ENCODE measurements at places on chromosomes 1 and 21.

- no peak for DNase-seq
Measured at GRCh38 chr1:13864760-13865159, 164.8 kb downstream of the PRDM2 start.

GRCh38 chr21:42346866-42347600 lies 3.8 kb downstream of the TFF2 start:
- DNase-seq = no peak

- no peak for DNase-seq
Measured at GRCh38 chr1:89974696-89975470, 20.0 kb upstream of the ZNF326 start.

DNA sequence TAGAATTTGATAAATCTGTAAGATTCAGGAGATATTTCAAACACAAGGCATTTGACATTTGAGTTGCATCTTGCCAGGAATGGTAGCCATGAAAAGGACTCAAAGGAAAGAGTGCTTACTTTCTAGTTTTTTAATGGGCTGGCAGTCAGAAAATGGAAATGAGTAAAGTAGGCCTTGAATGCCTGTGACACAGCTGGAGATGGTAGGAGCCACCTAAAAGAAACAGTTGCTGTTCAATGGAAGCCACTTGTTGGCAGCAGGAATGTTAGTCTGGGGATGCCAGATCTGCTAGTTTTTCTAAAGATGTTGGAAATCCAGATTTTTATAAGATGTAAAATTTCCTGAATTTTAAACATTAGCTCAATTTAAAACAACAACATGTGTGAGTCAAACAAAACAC lies 43.6 kb downstream of the CACHD1 start:
- DNase-seq = no peak

DNA sequence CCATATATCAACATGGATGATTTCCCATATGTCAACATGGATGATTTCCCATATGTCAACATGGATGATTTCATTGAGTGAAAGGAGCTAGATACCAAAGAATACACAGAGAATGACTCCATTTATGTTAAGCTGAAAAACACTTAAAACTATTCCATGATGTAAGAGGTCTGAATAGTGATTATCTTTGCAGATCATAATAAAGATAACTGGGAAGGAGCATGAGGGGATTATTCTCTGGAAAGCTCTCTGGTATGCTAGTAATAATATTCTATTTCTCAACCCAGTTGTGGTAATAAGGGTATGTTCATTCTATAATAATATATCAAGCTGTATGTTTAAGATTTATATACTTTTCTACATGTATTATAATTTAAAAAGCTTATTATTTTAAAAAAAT lies 14.1 kb downstream of the SYNJ1 start:
- no peak for DNase-seq

GRCh38 chr1:74396462-74396861 lies 115.9 kb downstream of the LRRC53 start:
- no peak for DNase-seq

DNA sequence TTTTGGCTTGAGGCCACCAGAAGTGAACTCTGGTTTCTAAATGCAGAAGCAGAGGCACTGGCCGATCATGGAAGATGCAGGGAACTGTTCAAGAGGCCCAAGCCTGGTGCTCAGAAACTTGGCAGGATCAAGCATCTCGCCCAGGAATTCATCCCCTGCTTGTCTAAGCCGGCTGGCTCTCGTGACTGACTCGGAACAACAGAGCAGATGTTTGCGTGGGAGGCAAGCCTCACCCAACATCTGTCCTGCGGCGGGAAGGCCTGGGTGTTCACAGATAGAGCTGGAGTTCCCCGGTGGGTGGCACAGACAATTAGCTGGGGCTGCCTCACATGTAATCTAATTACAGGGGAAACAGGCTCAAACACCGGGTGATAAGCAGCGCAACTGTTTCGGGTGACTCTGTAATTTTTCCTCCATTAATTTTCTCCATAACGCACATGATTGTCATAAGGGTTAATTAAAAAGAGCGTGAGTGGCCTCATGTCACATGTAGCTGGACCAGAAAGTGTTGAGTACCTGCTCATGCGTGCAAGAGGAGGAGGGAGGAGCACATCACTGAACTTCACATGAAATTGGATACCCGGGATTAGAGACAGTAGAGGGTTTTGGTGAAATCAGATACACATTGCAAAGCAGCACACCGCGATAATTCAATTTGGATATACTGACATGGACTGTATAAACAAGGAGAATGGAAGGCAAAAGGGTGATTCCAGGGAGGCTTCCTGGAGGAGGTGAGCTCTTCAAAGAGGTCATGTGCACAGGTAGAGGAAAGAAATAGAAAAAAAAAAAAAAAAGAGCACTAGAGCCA lies 180.0 kb downstream of the ETS2 start:
- peak; percentile 89 for DNase-seq

DNA sequence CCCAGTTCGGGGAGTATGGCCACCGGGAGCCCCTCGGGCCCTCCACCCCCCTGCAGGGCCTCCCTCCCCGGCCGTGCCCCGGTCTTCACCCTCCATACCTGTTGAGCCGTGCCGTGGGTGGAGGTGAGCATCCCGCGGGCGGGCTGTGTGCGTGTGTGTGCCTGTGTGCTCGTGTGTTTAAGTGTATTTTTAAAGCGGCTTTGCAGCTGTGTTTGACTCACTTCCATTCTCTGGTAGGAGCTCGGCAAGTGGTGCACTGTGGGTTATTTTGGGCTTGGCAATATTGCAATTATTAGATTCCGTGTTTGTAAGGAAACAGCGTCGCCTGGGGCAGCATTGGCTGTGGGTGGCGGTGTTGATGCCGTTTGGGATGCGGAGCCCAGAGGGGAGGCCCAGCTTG lies 20.3 kb upstream of the PLCH2 start:
- no peak for DNase-seq

- DNase-seq = no peak
Measured at GRCh38 chr1:106380772-106381171, 675.7 kb upstream of the PRMT6 start.

DNA sequence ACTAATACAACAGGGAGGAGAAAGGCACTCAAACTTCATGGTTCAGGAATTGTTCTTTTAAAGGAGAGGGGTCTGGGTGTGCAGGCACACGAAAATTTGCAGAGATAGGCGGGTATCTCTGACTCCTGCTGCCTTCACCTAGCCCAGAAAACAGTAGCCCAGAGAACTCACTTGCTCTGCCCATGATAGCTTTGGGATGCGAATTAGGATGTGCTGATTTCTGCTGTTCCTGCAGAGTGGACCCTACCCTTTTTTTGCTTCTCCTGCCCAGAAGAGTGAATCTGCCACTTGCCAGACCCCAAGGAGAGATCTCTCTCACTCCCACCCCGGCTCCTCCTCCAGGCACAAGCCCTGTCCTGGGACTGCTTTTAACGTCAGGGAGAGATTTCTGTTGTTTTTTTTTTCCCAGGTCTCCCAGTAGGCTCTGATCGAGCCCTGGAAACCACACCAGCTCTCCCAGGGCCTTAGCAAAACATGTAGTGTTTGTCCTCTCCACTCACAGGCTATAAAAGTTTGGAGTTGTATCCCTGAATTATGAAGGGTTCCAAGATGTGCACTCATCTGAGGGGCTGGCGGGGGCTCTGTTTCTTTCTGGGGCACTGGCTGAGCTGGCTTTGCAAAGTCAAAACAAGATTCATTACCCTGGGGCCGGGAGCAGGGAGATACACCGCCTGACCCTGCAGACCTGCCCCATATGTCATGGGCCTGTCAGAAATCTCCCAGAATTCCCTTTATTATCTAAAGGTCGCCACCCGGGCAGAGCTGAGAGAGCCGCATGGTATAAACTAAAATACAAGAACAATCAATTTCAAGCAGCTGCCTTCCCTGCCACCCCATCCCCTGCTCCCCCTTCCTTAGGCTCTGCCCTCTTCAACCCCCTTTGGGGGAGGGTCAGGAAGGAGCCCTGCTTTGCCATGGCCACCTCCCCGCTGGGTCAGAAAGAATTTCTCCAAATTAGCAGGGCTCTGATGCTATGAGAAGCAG lies 17.9 kb downstream of the PLXNA2 start:
- no peak for DNase-seq

DNA sequence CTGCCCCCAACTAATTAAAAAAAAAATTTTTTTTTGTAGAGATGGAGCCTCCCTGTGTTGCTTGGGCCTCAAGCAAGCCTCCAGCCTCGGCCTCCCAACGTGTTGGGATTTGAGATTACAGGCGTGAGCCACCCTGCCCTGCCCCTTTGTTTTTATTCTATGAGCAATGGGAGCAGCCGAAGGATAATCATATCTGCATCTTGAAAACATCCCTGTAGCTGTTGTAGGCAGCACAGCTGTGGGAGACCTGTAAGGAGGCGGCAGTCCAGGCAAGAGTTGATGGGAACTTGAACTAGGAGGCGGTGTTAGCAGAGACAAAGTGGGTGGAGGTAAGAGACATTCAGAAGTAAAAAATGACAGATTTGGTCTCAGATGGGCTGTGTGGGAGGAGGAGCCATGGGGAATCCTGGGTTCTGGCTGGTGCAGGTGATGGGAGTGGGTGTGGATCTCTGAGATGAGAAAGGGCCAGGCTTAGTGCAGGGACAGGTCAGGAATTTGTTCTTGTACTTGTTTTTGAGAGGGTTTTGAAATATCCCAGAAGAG lies 31.3 kb downstream of the STUM start:
- no peak for DNase-seq

DNA sequence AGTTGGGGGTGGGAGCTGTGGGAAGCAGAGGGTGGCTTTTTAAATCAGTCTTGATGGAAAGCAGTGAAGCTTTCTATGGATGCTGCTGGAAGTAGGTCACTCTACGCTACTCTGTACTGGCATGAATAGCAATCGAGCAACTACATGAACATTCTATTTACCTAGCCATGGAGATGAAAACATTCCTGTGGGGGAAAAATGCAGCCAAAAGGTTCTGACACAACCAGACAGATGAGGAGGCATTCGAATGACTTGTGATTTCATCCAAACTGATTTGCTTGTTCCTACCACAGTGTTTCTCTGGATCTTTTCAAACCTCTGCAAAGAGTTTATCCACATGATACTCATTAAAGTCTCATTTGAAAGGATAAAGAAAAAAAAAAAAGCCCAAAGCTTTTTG lies 95.0 kb downstream of the ASTN1 start:
- DNase-seq = no peak

DNA sequence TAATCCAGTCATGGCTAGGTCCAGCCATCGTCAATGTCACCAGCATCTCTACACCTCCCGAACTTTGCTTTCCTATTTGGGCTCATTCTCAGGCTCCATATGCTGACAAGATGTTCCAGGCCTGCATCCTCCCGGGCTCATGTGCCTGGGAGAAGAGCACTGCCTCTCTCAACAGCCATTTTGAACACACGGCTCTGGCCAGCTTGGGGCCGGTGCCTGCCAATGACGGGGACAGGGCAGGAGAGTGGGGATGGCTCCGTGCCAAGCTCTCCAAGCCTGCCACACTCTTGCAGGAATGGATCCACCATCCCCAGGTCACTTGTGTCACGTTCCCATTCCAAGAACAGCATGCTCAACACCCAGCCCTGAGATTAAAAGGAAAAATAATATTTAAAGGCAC lies 61.4 kb upstream of the PAX7 start:
- DNase-seq = no peak

GRCh38 chr1:38616846-38617245 lies 242.7 kb downstream of the RRAGC start:
- no peak for DNase-seq

DNA sequence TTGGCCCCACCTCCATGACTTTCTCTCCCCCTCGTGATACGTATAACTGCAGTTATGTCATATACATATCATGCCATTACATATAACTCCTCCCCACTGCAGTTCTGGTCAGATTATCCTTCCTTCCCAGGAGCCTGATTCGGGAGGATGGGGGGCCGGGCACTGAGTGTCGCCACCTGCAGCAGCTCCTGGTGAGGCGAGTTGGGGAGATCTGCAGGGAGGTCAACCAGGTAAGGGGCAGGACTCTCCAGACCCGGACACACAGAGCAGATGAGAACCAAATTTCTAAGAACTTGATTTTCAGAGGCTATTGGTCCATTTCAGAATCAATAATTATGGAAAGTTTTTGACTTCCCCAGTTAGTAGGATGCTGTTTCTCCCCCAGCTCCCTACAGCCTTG lies 19.5 kb downstream of the HYI start:
- DNase-seq = no peak

DNA sequence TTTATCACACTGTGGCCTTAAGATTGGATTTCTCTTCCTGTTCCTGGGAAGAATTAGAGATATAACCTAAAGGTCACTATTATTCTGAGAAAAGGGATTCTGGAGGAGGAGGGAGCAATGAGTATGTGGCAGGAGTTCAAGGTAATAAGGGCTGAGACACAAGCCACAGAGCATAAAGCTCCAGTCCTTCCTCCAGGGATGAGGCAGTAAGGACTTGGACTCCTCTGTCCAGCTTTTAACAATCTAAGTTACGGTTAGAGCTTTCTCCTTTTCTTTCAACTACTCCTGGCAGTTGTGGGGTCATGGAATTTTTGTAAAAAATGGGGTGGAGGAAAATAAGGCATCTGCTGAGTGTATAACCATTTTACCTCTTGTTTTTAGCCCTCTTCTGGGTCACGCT lies at the start of gene HSD3B2:
TSS of gene HSD3B2 (plus strand) at position 201 of the 400 bp plus-strand sequence. CDS start 270 bp downstream, outside the sequence.
- DNase-seq = no peak

DNA sequence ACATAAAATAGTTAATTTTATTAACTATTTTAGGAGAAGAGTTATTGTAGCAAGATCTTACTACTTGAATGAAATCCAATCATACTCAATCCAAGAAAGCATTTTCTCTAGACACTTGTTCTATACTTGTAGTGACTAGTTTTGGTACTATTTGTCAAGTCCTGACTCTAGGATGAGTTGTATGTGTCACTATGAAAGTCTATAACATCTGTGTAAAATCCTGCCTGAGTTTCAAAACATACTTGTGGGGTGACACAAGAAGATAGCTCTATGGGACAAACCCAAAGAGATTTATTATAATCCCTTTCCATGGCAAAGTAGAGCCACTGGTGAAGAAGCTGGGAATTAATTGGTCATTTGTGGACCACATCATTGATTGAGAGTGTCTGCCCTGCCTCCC lies 1042.2 kb upstream of the ADGRL4 start:
- no peak for DNase-seq

GRCh38 chr1:7941437-7941793 lies 776 bp upstream of the TNFRSF9 start:
- no peak for DNase-seq

GRCh38 chr1:37676281-37677142 lies 15.8 kb upstream of the CDCA8 start:
- DNase-seq = no peak

DNA sequence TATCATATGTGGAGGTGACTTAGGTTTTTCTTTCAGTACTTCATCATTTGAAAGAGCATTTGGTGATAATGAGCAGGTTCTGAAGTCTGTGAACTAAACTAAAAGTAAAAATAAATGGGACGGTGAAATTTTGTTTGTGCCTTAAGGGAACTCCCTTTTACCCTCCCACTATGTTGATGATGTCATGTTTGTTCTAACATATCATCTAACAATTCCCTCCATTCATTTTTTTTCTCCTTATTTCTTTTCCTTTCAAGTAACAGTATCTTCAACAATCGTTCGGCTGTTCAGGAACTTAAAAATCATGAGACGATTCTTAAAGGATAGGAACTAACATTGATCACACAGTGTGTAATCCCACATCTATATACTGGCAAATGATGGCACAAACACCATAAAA lies 30.0 kb upstream of the IRF2BP2 start:
- no peak for DNase-seq

GRCh38 chr1:168719306-168720111 lies 9.5 kb downstream of the DPT start:
- peak; percentile 6 for DNase-seq

- DNase-seq = no peak
Measured at GRCh38 chr1:173411835-173412742, 65.0 kb upstream of the PRDX6 start.

GRCh38 chr21:17819877-17820229 lies 697 bp upstream of the C21orf91 start:
- no peak for DNase-seq
